Right forelimb (tissue), 1 donor: ENCODE measurements at places on chromosomes 12 and 14.
A peak's percentile ranks its signal among the peaks of the same experiment; 100 is the strongest.

DNA sequence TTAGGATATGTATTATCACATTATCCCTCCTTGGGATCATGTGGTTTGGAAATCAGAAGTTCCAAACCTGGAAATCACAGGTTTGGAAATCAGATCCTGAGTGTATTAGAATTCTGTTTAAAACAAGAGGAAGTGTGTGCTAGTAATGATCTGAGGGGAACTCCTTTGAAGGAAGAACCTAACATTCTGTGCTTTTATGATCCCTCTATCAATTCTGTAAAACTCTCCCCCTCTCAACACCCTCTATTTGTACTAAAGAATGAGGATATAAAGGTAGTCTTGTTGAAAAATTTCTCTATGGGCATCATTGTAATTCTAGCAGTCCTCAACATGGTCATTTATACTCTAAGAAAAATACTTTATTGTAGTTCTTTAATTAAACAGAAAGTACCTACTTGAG lies 97.4 kb downstream of the SRGAP1 start:
- DNase-seq = no peak

DNA sequence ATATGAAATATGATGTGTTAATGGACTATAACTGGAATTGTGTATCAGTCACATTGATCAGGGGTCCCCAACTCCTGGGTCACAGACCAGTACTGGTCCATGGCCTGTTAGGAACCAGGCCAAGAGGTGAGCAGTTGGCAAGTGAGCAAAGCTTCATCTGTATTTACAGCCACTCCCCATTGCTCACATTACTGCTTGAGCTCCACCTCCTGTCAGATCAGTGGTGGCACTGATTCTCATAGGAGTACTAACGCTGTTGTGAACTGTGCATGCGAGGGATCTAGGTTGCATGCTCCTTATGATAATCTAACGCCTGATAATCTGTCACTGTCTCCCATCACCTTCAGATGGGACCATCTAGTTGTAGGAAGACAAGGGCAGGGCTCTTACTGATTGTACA lies 72.3 kb downstream of the CDK17 start:
- DNase-seq = no peak

DNA sequence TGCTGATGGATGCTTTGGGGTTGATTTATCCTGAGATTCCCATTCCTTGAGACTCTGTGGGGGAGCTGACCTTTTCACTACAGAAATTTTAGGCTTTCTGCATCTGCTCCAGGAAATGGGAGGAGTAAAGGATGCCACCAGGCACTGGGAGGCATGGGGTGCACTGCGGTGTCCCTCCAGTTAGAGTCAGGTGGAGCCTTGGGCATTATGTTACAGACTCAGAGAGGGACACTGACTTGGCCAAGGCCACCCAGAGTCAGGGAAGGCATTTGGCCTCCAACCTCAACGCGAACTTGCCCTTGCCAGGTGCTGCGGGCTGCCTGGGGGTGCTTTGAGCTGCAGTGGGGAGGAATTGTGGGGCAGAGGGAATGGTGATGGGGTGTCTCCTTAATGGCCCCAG lies 58.0 kb upstream of the TBX3 start:
- DNase-seq = no peak

DNA sequence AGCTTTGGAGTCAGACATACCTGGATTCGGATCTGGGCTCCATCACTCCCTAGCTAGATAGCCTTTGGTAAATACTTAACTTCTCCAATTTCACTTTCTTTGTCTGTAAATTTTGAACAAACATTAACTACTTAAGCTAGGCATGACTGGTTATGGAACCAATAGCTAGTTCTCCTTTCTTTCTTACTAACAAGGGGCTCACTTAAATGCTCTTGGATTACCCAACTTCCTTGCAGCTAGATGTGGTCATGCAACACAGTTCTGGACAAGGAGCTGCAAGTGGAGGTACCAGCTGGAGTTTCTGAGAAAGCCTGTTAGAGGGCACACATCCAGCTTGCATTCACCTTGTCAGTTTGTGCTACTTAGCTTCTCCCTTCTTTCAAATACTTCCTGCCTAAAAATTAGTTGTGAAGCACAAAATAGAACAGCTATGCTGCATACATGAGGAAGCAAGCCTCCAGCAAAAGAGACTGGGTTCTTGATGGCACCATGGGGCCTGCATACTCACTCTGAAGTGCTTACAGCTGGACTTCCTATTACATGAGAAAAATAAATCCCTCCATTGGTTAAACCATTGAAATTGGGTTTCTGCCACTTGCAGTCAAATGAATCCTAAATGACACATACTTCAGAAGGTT lies 210.1 kb upstream of the EEA1 start:
- DNase-seq = no peak

DNA sequence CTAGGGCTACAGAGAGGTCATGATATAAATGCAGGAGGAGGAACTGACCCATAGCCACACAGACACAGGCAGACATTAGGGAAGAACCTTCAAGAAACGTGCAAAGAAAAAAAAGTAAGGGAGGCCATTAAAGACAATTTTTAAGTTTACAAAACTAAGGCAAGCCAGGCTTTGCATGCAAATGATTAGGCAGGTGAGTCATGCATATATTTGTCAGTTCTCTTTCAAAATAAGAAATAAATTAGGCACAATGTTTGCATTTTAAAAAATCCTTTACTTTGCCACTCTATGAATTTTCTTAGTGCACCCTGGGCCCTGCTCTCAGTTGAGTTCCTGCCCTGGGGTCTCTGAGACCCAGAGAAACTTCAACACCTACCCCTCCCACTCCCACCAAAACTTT lies 75.0 kb downstream of the PRMT8 start:
- DNase-seq = no peak

- no peak for DNase-seq
Measured at GRCh38 chr12:39467432-39467870, 24.5 kb upstream of the KIF21A start.

DNA sequence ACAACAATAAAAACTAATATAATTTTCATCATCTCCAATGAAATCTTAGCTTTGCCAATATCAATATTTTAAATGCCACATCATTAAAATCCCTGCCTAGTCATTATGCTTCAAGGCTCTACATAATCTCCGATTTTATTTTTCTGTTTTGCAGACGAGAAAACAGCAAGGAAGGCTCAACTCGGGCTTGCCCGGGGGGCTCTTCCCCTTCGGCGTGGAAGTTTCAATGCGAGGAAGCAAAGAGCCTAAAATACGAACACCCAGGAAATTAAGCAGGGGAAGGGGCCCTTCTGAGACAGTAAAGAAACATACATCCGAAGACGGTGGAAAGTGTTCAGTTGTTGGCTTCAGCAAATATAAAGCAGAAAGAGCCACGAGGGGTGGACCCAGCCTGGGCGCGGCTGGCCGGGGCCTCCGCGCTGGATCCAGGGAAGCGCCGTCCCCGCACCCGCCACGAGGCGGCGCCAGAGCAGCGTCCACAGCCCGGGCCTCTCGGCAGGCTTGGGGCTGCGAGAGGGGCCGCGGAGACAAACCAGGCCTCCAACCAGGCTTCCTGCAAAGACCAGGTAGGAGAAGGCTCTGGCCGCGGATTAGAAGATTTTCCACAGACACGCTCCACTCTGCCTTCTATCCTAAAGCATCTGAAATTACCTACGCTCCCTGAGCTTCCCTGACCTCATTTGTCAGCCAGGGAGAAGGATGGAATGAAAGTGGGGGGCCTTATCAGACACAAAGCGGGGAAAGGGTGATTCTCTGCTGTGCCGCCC lies 77.2 kb downstream of the SERPINA3 start:
- peak; percentile 90 for DNase-seq

- no peak for DNase-seq
Measured at GRCh38 chr12:103802586-103802886, 38.5 kb downstream of the NT5DC3 start.

DNA sequence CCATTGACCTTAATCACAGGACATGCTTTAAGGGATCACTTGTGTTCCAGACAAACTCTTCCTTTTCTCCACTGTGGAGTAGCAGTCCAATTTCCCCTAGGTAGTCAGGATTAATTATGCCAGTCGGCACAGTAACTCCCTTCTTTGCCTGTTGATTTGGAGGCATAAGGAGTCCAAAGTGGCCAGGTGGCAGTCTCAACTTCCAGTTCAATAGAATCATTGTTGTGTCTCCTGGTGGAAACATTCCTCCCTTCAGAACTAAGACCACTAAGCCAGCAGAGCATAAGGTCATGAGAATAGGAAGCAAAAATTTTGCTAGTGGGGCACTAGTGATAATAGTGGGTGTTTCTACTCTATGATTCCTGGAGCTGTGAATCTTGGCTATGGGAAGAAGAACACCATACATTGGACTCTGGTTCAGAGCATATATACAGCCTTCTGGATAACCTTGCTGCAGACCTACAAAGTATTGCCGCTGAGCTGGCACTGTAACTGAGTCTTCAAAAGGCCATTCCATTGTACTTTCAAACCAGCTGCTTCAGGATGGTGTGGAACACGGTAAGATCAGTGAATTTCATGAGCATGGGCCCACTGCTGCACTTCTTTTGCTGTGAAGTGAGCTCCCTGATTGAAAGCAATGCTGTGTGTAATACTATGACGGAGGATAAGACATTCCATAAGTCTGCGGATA lies 147.3 kb upstream of the MAX start:
- DNase-seq = no peak

- DNase-seq = peak; percentile 73
Measured at GRCh38 chr12:46267575-46267824, 1.3 kb downstream of the SLC38A1 start.

- no peak for DNase-seq
Measured at GRCh38 chr14:59199614-59200013, 11.1 kb downstream of the DAAM1 start.

DNA sequence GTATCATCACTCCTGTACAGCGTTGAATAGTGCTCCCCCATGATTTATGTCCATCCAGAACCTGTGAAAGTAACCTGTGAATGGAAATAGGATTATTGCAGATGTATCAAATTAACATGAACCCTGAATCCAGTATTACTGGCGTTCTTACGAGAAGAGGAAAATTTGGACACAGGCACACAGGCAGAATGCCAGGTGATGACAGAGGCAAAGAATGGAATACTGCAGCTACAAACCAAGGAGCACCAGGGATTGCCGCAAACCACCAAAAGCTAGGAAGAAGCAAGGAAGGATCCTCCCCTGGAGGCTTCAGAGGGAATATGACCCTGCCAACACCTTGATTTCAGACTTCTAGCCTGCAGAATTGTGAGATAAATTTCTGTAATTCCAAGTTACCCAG lies 113.5 kb upstream of the EGLN3 start:
- peak; percentile 67 for DNase-seq

DNA sequence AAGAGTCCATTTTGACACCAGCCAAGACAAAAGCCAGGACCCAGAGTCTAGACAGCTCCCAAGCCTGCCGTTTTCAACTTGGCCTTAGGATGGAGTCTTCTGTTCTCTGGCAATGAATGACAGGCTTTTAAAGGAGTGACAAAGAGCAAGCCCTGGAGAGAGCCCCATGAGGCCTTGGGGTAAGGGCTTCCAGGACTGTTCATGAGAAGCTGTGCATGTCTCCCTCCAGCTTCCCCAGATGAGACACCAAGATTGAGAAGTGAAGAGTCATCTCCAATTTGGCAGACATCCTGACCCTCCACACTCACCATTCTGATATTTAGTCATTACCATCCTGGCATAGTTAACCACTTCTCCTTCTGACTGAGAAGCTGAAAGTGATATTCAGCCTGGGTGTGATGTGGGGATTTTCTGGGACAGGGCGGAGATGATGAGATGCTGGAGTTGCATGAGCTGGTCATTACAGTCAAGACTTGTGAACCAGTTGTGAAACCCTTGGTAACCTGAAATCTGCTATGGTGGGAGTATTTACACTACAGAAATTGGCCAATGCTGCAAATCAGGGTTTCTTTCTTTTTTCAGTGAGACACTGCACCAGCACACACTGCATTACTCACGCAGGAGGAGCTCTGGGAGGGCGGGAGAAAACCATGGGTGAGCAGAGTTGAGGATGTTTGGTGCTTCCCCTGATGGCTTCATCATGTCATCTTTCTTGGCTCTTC lies 77.8 kb downstream of the VCPKMT start:
- no peak for DNase-seq

GRCh38 chr14:32254952-32255679 lies 52.0 kb upstream of the RNU6-8 start:
- peak; percentile 75 for DNase-seq

- DNase-seq = no peak
Measured at GRCh38 chr12:122399254-122399591, 23.2 kb downstream of the CLIP1 start.

DNA sequence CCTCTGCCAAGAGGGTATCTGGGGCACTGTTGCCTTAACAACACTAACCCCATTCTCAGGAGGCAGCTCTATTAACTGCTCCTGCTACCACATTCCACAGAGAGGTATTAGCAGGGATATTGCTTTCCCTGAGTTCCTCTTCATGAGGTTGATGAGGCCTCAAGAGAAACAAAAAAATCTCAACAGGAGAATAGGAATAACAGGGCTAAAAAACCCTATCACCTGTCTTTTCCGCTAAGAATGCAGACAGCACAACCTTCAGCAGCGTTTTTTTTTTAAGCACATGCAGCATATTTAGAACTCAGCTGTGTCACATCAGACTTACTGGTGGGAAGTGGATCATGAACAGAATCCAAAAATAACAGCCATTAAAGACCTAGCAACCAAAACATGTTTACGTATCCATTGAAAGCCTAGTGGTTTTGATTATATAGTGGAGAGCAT lies 29.2 kb downstream of the ATF7 start:
- DNase-seq = no peak

GRCh38 chr12:17381211-17381610 lies 708.8 kb downstream of the RERGL start:
- DNase-seq = no peak

GRCh38 chr14:67131691-67132090 lies 57.5 kb upstream of the GARIN2 start:
- no peak for DNase-seq

DNA sequence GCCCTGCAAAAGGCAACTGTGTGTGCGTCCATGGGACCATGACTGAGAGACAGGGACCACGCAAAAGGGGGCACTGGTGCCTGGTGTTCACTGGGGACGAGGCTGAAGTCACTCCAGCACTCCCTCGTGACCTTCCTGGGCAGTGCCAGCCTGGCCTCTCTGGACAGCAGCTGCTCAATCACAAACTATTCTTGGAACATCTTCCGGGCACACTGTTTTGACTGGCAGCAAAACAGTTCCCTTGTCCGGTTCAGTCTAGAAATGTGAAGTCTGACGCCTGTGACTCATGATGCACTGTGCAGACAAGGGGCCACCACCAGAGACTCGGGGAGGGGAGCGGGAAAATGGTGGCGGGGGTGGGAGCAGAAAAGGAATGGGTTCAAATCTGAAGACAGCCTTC lies 20.8 kb downstream of the SNRNP35 start:
- no peak for DNase-seq

DNA sequence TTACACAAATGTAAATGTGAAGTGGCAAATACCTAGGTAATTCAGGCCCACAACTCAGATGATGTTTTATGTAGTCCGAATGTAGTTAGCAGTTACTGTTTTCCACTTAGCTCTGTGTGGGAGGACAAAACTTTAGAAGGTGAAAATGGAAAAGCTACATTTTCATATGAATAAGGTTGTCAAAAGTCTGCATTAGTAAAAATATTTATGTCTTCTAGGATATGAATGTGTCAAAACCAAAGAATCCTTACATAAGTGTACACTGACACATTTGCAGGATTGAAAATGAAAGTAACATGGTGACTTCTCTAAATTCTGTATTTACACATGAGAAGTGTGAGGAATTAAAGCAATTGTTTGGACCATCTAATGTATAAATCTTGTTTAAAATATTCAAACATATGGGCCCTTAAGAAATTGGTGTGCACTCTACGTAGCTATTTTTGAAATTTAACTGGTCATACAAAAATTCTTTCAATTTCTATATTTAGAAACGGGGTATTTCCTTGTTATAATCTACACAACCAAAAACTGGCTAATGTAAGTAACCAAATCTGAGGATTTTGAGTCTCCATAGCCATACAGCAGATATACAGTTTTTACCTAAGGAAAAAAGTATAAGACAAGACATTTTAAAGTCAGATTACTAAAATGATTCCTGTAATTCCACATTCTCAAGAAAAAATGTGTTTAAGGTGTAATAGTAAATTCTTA lies 5.4 kb downstream of the CDKN1B start:
- no peak for DNase-seq
